ENCODE measurements at places on chromosomes 4 and X.

- peak; percentile 55 for DNase-seq
These were observed 448.2 kb upstream of the FAT1 start for GRCh38 chr4:187171706-187172339.

DNA sequence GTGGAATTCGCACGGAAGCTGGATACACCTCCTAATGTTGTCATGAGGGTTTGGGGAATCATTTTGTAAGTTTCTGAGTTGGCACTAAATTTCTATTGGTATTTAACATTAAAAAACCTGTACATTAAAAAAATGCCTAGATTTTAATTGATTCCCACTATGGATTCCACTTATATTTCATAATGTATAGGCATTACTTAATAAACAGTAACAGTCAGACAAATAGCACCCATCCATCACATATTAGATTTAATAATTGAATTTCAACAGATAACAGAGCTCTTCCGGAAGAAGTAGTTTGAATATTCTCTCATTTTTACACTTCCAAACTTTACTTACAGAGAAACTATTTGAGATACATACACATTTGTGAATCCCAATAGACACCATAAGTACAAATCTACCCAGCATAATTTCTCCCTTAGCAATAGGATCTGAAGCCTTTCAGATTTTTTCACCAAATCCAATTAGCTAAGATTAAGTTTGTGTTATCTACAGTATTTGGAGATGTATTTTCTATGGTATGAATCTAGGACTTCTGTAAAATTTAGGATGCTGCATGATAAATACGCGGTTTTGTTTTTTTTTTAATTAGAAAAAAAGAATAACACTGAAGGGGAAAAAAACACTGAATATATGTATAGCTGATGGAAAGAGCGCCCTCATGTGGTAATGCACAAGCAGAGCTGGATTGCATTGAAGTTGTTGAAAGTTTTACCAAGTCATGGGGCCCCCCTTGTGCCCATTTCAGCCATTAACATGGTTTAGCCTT is 12.2 kb upstream of the ODAM start:
- peak; percentile 12 for DNase-seq

DNA sequence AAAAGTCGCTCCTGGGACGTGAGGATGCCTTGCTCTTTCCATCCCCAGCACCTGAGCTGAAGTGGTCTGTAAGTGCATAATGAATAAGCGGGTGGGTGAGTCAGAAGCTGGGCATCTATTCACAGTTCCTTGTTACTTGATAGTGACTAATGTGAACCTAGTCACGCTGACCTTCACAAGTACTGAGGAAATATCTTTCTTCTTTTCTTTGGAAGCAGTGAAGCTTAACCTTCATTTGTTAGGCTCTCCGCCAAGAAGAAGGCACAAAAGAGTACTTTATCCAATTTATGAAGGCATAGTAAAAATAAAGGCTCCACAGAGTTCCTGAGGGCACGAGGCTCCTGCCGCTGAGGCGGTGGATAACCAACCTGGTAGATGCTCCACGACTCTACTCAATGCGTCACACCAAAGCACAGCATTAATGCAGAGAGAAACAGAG is 475.7 kb upstream of the SLIT2 start:
- DNase-seq = peak; percentile 51

- no peak for DNase-seq
These were observed 35.7 kb upstream of the HGFAC start for GRCh38 chr4:3406021-3406420.

GRCh38 chr4:122873821-122874593 is 47.4 kb downstream of the FGF2 start:
- peak; percentile 63 for DNase-seq

DNA sequence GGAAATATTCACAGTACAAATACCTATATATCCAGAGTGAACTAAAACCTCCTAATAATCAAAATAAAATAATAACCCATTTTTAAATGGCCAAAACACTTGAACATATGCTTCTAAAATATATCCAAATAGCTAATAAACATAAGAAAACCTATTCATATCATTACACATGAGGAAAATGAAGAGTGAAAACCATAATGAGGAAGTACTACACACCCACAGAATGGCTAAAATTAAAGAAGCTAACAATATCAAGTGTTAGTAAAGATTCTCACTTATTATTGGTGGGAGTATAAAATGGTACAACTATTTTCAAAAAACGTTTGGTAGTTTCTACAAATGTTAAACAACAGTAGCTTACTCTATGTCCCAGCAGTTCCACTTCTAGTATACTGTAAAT is 92.1 kb downstream of the KLHL13 start:
- DNase-seq = no peak

DNA sequence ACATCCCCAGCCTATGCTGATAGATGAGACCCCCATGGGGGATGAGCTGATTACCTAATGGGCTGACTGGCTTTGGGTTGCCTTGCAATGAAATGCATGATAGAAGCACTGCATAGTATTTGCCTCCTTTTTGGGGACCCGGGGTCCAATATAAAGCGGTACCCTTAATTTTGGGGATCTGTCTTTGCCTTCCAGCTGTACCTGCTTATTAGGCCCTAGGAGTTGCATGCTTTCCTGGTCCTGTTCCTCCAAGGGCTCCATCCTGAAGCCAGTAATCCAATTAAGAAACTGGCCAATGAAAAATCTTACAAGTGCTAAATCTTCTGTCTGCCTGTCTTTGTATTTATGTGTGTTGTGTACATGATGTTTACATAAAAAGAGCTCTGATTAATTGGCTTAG is 791.6 kb downstream of the TRIML1 start:
- DNase-seq = no peak

DNA sequence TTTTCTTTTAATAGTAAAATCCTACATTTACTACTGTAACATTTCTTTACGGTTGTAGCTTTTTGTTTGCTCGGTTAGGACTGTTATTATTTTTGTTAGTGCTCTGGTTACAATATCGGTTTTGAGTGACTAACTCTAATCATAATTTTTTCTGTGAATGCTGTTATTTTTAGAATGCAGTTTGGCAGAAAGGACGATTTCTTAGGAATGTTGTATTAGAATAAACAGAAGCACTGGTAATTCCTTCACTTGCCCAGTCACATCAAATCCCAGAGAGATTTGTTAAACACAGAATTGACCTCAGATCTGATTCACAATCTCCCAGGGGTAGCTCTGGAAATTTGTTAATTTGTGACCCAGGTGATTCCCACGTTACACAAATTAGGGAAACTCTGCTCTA is 21.7 kb downstream of the DDIT4L start:
- DNase-seq = peak; percentile 67

GRCh38 chr4:123553733-123554637 is 157.4 kb downstream of the SPRY1 start:
- DNase-seq = no peak

DNA sequence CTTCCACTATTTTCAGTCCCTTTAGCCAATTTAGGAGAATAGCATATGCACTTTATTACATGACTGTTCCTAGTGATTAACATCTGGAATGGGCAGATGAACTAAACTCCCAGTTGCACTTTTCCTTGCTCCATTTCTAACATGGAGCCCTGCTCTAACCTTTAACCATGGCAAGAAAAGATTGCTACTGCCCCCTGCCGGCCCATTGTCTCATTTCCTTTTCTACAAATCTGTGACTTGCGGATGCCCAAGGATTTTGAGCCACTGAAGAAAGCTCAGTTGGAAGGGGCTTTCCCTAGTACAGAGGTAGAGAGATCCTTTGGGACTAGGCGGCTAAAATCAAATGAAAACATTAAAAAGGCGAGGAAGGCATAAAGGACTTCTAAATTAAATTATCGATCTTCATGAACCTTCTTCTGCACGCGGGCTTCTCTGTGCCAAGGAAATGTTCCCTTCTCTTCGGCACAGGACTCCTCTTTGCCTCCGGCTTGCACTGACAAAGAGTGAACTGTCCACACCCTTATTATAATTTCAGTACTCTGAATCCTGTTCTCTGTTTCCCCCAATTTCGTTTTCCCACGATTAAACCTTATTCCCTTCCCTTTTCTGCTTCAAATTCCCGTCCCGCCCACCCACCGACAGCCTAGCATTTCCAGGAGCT is 577 bp upstream of the GLRA2 start:
- DNase-seq = peak; percentile 22

DNA sequence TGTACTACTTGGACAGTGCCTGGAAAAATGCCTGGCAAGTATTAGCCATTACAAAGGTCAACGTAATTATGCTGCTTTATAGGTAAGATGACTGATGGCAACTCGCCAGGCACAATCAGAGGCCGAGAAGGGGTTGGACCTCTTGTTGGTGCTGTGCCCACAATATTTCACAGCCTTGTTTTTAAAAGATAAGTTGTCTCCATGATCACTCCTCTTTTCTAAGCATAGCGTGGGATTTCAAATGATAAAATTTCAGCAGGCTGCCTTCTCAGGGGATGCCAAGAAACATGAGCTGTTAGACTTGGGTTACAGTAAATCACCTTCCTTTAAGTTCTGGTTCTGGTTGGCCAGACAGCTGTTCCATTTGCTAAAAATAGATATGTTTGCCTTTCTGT is 26.9 kb downstream of the HOPX start:
- no peak for DNase-seq

DNA sequence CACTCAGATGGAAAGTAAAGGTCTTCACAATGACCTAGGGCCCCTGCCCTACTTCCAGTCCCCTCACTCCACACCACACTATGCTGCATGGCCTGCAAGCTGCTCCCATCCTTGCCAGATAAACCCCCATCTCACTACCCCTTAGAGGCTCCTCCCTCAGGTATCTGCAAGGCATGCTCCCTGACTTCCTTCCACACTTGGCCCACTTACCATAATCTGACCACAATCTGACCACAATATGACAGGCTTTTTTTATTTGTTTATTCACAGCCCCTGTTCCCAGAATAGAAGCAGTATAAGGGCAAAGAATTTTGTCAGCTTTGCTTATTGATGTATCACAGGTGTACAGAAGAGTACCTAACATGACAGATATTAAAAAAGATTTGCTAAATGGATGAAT is 124.7 kb downstream of the CAMK2D start:
- DNase-seq = peak; percentile 20

- no peak for DNase-seq
These were observed 13.5 kb downstream of the MSANTD1 start for GRCh38 chr4:3262208-3263052.

DNA sequence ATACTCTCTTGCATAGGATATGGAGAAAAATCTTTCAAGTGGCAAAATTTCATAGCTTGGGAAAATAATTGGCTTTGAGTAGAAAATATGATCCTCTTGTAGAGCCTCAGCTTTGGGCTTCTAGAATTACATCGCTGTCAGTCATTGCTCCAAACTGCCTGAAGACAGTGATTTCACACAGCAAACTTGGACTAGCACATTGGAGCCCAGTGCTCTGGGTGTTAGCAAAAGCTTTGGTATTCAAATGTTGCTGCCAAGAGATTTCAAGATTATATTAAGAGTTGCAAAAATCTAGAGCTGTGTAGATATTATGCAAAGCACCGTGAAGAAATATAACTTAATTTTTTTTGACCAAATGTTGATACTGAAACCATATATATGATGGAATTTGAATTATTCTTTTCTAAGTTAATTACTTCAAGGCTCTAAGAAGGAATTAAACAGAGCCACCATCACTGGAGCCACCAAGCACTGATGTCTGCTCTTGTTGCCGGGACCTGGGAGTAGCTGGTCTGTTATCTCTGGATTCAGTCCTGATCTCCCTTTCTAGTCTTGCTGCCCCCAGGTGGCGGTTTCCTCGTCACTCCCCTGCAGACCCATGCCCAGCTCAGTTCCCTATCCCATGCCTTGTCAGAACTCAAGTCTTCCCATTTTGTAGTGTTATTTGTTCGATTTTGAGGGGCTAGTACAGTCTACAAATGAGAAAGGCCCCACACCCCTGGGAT is 260.7 kb upstream of the SFRP2 start:
- DNase-seq = peak; percentile 82
